ENCODE measurements at places on chromosomes 11 and 22.

GRCh38 chr11:44774108-44774507 lies 47.3 kb downstream of the TSPAN18 start:
- DNase-seq: no peak

DNA sequence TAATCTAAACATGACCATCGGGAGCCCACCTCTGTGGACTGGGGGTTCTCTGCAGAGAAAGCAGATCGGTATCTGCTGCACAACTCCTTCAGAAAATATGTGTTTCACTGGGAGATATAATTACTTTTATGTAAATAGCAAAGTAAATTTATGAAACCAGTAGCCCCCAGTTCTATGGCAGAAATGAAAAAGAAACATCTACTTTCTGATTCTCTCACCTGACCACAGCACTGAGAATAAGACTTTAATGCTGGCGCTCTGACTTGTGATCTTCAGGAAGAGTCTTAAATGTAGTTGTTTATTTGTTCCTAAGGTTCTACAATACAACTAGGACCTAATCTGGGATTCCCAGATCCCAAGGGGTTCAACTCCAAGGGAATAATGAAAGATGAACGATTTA lies 518.0 kb downstream of the DLG2 start:
- DNase-seq: no peak

DNA sequence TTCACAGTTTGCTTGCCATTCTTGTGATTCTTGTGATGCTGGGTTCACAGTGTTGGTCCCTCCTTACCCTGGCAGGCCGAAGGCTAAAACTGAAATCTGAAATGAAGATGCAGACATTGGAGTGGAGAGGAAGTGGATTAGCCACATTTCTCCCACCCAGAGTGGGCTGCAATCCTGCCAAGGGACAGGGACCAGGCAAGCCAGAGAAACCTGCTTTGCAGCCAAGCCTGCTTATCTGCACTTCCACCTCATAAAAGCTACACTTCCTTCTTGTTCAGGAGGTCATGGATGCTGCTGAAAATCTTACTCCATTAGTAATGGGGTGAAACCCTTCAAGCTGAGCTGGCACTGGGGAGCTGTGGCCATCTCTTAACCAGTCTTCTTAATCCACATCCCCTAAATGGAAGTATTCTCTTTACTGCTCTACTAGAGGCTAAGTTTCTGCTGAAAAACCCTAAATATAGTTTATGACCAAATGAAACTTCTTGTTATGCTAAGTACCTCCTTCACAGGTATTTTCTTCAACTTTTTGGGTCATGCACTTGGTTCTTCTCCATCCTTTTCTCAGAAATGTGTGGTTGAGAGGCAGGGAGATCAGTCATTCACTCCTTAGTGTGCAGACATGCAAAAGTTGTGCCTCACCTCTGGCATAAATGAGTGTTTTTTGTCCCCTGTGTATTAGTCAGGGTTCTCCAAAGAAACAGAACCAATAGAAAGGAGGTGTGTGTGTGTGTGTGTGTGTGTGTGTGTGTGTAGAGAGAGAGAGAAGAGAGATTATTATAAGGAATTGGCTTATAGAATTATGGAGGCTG lies 133.9 kb upstream of the BMAL1 start:
- DNase-seq: no peak

DNA sequence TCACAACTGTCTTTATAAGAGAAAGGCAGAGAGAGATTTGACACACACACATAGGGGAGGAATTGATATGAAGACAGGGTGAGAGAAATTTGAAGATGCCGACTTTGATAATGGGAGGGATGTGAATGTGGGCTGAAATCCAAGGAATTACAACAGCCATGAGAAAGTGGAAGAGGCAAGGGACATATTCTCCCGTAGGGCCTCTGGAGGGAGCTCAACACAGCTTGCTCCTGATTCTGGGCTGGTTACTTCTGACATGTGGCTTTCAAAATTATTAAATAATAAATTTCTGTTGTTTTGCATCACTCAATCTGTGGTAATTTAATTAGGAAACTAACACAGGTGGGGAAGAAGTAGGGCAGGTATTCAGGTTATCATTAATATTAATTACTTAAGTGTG lies 282.9 kb downstream of the LUZP2 start:
- DNase-seq: no peak

DNA sequence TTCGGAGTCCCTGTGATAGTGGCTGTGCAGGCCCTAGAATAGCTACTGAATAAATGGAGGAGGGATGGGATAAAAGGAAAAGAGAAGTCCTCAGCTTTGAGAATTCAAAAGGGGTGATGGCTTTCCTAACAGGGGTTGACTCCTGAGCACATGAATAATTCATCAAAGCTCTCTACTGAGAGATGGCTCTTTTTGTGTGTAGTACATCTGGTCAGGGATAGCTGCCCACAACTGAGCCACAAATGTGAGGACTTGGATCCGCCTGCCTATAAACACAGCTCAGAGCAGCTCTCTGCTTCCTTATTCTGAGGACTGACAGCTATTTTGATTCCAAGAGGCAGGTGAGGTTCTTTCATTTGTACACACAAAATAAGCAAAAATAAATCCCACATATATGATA lies 82.3 kb downstream of the USP35 start:
- no peak for DNase-seq
